A549 treated with dexamethasone at 1 μM for 4 hours (cell line): ENCODE measurements at places on chromosomes 2 and 18. TPM values are rescaled to one million over a fixed set of nuclear protein-coding genes. Genes with fewer than 3 reads are reported as not detected.

Gene KLHL30
- 0.15 to 0.27 TPM (median 0.21 TPM) in 5 replicates for total RNA-seq

Gene SMCHD1
- total RNA-seq, result 15.2 to 17.9 TPM (median 16.3 TPM) in 5 replicates

Gene SIX3
- total RNA-seq, result 2.0 to 3.7 TPM (median 3.3 TPM) in 5 replicates

Gene LRRC30
- not detected in 5 replicates for total RNA-seq

Gene ASTL
- not detected in 5 replicates for total RNA-seq

Gene ITPRID2
- 32.9 to 43.2 TPM (median 38.0 TPM) in 5 replicates for total RNA-seq

Gene RUFY4
- not detected in 5 replicates for total RNA-seq
